ENCODE measurements at places on chromosomes 1 and 21.

- peak; percentile 22 for DNase-seq
Observed at GRCh38 chr1:154219541-154219940, 1.2 kb upstream of the UBAP2L start.

DNA sequence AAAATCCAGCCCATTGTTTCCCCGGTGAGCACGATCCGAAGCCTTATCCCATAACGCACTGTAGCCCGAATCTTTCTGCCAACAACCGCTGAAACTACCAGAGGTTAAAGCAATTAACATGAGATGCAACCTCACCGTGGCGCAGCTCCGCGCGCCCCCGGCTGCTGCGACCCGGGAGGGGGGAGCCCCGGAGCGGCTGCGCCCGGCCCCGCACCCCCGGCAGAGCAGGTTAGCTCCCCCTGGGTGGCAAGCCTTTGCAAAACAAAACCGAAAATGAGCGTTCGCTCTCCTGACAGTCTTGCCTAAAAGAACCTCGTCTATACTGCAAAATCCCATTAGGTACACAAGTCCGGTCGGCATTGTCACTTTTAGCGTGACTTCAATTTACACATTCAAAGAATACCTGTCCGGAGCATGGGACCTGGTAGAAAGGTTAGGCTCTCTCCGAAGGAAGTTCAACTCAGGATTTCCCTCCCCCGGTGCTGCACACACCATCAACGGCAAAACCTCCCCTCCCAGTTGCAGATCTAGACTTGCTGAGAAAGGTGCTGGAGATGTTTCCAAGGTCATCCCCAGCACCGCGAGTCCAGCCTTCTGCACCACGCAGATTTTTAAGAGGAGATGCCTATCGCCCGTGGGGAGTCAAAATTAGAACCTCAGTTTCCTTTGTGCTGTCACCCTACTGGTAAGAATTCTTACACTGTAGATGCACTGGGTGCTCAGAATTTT lies 107.5 kb downstream of the ZNF281 start:
- DNase-seq, result peak; percentile 40

DNA sequence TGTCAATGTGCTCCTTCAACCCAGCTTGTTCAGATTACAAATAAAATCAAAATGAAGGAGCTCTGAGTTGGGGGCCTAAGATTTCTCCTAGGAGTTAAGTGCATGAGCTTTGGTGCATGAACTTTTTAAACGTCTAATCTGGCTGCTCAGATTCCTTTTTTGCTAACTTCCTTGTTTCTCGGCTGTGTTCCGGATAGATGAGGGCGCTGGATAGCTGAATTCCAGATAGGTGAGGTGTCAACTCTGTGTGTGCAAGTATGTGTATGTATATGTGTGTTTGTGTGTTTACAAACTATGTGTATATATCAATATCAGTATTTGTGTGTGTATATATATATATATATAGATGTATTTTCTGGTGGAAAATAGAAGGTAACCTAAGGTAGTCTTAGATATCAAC lies 37.5 kb upstream of the RCAN3 start:
- DNase-seq, result no peak

DNA sequence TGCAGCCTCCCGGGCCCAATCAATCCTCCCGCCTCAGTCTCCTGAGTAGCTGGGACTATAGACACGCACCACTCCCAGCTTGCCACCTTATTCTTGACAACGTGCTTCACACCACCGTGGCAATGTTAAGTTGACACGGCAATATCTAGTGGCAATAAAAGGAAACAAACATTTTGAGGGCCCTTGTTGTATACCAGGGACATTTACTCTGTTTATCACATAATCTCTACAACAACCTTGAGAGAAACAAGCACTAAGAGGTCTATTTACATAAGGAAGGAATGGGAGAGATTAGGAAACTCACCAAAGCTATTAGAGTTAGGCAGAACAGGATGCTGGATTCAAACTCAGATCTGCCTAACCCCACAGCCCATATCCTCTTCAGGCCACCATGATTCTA lies 3.1 kb downstream of the KLHDC8A start:
- DNase-seq, result no peak

- DNase-seq, result no peak
Observed at GRCh38 chr1:60331647-60332046, 258.1 kb upstream of the C1orf87 start.

DNA sequence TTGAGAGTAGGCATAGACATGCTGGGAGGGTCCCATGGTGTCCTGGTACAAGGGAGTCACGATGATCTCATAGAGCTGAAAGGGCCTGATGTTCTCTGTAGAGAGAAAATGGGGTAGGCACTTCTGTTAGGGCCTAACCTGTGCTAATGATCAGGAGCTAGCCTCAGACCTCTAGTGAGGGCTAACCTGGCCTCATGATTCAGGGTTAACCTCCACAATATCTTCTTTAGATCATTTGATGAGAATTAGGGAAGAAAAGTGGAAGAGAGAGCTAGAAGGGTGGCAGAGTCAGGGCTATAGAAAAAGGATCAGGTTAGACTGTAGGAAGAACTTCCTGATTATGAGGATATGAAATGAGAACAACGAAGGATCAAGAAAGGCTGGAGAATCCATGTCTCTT lies 5.0 kb upstream of the MRPS15 start:
- no peak for DNase-seq

DNA sequence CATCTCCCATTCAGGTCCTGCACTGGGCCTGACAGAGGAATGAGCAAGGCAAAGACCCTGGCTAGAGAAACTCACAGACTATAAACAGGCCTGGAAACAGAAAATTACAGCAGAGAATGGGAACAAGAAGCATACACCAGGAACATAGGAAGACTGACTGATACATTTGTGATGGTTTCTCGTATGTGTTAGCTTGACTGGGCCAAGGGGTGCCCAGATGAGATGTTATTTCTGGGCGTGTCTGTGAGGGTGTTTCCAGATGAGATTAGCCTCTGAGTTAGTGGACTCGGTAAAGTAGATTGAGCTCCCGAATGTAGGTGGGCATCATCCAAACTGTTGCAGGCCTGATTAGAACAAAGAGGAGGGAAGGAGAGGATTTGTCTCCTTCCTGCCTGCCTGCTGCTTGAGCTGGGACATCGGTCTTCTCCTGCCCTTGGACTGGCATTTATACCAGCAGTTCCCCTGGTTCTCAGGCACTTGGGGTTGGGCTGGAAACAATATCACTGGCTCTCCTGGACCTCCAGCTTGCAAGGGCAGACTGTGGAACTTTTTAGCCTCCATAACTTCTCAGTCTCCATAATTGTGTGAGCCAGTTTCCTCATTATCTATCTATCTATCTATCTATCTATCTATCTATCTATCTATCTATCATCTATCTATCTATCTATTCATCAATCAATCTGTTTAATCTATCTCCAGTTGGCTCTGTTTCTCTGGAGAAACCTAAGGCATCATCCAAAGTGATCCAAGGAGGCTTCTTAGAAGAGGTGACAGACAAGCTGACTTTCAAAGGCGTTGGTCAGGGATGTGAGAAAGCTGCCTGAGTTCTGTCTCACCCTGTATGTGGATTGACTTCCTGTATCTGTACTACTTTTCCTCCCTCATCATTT lies 9.7 kb upstream of the FOXO6 start:
- no peak for DNase-seq

- DNase-seq, result no peak
Observed at GRCh38 chr21:34158866-34159835, 85.8 kb downstream of the MRPS6 start.

DNA sequence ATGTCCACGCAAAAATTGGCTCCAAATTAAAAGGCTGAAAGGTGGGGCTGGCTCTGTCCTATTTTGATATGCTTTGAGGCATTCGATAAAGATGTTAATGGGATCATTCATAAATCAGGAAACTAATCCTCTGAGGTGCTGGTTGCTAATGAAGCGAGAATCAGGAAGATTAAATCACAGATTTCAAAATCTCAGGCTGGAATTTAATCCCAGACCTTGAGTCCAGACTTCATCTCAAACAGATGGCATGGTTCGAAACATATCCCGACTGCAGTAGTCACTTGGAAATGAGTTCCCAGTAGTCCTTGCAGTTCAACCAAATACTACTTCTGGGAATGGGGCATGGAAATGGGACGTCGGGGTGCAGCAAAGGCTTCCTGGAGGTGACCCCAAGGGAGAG lies 4.5 kb upstream of the KLF17 start:
- no peak for DNase-seq

DNA sequence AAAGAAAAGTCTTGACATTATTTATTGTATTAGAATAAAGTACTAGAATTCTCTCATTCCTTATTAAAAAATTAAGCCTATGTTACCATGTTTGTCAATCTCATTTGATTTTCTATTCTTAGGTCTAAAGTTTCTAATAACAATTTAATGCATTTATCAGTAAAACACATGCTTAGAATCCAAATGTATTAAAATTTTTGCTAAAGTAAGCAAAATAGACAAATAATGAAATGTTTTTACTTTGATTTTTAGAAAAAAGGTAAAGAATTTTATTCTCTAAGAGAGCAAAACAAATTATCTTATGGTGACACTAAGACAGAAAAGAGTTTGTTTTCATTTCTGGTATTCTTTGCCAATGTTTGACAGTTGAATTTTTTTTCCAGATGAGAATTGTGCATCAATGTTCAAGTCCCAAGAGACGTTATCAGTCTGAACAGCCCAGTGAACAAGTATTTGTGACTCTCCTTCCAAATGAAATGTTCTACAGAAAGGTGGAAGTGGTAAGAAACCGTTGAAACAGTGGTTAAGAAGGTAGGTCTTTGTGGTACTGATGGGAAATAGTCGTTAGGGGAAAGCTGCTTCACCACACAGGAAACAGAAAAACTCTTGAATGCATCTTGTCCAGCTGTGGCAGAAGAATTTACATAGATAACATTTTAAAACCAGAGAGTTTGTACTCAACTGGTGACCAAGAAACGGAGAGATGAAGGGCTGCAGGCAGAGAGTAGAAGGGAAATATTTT lies 402.5 kb downstream of the PTPRC start:
- no peak for DNase-seq

- DNase-seq, result no peak
Observed at GRCh38 chr1:197327776-197328364, 59.8 kb downstream of the CRB1 start.

DNA sequence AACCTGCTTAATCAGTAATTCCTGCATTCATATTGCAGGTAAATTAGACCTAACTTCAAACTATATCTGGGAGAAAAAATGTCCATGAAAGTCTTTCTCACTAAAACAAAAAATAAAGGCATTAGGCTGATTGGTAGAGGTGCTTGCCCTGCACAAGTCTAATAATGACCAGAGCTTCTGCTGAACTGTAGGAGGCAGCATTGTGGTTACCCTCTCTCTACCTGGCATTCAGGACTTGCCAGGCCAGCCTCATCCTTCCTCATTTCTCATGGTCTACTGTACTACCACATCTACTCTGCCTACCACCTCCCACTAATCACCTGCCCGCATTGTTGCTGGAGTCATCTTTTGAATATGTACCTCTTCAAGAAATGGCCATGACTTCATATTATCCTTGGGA lies 60.8 kb upstream of the KRTAP11-1 start:
- DNase-seq, result no peak

- no peak for DNase-seq
Observed at GRCh38 chr1:192801451-192801850, 7.4 kb upstream of the RGS2 start.

DNA sequence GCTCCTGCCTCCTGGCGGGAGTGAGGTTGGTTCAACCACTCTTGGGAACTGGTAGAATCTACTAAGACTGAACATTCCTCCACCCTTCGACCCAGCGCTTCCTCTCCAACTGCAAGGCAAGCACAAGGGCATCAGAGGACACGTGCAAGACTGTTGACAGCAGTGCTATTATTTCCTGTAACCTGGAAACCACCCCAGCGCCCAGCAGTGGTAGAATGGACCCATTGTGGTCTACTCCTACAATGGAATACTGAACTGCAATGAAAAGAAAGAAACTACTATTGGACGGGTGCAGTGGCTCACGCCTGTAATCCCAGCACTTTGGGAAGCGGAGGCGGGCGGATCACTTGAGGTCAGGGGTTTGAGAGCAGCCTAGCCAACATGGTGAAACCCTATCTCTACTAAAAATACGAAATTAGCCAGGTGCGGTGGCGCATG lies 33.0 kb upstream of the TARDBP start:
- DNase-seq, result no peak

GRCh38 chr1:44213222-44214112 lies at the start of gene DMAP1:
Gene DMAP1, plus strand, starts transcription at chr1:44213471. Its CDS starts 283 bp downstream, at chr1:44213754.
- peak; percentile 92 for DNase-seq

GRCh38 chr1:237199026-237199425 lies 157.0 kb downstream of the RYR2 start:
- DNase-seq, result no peak

DNA sequence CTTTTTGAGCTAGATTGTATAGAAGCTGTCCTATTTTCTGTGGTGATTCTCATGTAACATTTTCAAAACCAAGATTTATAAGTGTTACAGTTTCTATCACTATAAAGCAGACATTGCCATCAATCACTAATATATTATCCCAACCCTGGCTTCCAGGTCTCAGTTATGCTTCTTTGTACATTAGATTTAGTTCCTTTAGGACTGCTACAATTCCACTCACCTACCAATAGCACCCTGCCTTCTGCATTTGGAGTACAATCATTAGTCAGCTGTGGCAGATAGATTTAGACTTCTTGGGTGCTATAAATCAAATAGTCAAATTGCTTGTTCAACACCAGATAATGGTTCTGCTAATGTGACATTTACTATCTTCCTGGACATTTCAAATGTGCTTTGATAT lies 281.6 kb downstream of the BRINP3 start:
- no peak for DNase-seq

GRCh38 chr1:28537457-28538199 lies 15.3 kb upstream of the TRNAU1AP start:
- DNase-seq, result no peak

GRCh38 chr1:67189953-67190352 lies 23.7 kb downstream of the IL23R start:
- no peak for DNase-seq

- no peak for DNase-seq
Observed at GRCh38 chr1:226666164-226666506, 72.9 kb downstream of the ITPKB start.

DNA sequence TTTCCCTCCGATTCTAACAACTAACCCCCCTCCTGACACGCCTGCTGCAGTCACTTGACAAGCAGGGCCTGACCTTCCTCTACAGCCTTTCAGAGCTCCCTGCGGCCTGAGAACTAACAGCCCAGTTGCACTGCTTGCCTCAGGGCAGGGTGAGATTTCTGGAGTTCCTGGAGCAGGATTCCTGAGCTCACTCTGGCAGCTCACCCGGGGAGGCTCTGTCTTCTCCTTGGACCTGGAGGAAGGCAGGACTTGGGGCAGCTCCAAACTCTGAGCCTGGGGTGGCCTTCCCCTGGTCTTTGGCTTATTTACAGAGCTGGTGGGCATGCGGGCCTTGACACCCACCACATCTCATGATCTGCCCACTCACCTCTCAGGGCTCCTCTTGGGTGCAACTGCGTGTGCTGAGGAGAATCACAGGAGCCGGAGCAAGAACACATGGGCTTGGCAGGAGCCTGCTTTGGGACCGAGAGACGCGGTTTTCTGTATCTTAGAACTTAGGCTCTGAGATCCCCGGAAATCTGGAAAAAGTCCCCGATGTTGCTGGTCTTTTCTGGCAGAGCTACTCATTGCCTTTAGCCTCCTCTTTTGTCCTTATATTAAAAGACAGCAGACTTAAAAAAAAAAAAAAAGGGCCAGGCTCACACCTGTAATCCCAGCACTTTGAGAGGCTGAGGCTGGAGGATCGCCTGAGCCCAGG lies 13.1 kb upstream of the SLC25A34 start:
- no peak for DNase-seq

- no peak for DNase-seq
Observed at GRCh38 chr1:192959657-192960186, 99.4 kb downstream of the UCHL5 start.

GRCh38 chr1:221886743-221887414 lies 145.0 kb upstream of the DUSP10 start:
- no peak for DNase-seq
